CD4-positive, alpha-beta T cell (primary cell): ENCODE measurements at places on chromosomes 5 and 9. TPM values are rescaled to one million over a fixed set of nuclear protein-coding genes. Genes with fewer than 3 reads are reported as not detected.

- no peak for DNase-seq
Measured at GRCh38 chr5:139232147-139232724, 34.1 kb upstream of the SIL1 start.

DNA sequence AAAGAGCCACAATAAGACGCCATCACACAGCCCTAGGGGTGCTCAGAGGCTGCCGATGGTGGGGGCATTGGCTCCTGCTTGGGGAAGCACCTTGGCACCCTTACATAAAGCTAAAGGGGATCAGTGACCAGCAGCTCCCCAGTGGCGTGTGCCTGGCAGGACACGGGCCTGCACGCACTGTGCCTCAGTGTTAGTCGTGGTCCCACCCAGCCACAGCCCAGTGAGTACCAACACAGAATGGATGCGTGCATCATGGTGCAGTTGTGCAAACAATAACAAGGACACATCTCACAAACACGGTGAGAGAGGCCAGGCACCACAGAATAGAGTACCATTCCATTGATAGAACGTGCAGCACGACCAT, 103.2 kb downstream of the WNK2 start:
- DNase-seq, result no peak

GRCh38 chr9:115799734-115800133, 353.9 kb upstream of the PAPPA start:
- no peak for DNase-seq

DNA sequence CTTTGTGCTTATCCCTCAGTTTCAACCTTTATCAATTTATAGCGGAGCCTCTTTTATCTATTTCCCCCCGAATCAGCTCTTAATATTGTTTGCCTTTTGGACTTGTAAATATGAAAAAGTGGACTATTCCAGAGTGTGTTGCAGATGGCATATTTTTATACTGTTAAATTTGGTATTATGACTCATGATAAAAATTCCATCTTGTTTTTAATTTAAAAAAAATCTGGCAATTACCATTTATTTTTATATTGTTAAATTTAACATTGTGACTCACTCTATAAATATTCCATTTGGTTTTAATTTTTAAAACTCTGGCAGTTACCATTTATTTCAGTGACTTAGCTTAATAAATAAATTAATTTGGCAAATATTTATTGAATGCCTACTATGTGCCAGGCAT, 37.5 kb downstream of the RBM27 start:
- DNase-seq, result no peak

DNA sequence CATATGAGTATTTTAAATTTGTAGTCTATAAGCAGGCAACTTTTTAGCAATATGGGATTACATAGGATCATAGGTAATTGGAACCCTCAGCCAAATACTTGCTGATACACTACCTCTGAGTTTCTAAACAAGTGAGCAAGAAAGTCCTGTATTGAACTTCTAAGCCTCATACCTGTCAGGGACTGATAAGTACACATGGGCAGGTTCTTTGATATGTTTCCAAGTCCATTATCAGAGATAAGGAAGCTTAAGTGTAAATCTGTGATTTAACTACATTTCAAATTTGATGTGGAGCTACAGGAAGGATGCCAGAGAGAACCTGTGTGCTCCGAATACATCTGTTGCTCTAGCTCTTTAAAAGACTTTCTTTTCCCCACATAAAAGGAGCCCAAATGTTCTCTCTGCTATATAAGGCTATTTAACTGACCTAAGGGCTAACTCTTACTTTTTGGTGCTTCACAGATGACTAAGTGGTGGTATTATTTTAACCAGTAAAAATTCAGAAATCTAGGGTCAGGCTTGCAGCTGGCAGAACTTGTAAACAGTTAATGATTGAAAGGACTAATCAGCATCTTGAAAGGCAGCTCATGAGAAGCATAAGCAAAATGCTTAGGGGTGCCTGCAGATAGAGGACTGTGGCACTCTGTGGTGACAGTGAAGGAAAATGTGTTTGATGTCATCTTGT, 228.6 kb downstream of the NR3C1 start:
- no peak for DNase-seq

DNA sequence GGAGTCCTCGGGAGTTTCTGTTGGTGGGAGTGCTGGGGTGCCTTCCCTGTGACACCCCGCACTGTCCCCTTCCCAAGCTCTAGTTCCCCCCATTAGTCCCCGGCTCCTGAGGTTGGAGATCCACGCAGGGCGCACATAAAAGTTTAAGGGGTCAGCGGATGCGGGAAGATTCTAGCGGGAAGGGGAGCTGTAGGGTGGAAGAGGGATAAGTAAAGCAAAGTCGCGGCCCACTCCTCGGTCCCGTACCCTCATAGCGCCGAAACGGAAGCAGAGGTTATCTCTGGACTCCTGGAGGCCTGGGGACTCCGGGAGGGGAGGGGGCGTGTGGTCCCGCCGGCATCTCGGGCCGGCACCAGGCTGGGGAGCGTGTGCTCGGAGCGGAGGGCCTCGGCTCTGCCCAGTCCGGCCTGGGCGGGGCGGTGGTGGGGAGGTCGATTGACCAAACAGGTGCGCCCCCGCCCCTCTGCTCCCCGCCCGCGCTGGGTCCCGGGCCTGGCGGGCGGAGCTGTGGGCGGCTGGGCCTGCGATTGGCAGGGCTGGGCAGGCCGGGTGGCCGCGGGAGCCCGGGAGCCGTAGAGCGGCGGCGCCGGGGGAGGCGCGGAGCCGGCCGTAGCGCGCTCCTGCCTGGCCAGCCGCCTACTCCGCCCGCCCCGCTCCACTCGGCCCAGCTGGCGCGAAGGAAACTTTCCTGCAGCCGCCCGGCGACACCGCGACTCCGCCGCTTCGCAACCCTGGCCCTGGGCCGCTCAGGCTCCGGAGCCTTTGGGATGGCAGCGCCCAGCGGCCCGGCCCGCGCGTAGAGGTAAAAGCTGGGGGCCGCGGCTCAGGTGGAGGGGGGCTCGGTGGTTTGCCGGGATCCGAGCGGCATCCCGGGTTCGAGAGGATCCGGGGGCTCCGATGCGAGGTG, 52.2 kb upstream of the DAB2IP start:
- DNase-seq, result no peak

KIAA0825 gene
- total RNA-seq, result 1.5 TPM
